Stimulated activated CD8-positive, alpha-beta memory T cell treated with anti-CD3 and anti-CD28 coated beads, Interleukin-4, amount 100 ng/mL, for 4 hours (primary cell): ENCODE measurements at places on chromosomes 6 and 20.

- DNase-seq, result no peak
Observed at GRCh38 chr20:57619051-57619831, 985 bp downstream of the ZBP1 start.

DNA sequence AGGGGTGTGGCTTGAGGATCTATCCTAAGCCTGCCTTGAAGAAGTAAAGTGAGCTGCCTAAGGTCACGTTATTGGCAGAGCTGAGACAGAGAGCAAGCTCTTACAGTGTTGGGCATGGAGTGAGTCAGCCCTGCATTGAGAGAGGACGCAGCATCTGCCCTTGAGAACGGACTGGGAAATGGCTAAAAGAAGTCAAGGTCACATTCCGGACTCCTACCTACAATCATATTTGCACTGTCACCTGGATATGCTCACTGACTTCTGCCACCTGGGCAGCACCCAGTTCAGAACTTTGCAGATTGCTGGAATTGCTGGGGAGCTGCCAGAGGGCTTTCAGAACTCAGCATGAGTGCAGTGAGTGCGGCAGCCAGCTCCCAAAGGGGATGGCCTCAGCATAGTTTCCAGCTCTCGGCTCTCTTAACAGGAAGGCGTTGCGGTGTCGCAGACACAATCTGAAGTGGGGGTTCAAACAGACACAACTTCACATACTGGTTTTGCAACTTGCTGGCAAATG, 199.3 kb upstream of the SGK1 start:
- no peak for DNase-seq

- DNase-seq, result no peak
Observed at GRCh38 chr6:96659084-96659845, 96.3 kb downstream of the FHL5 start.

GRCh38 chr6:30260036-30260504, 46.9 kb upstream of the TRIM26 start:
- DNase-seq, result peak; percentile 32

DNA sequence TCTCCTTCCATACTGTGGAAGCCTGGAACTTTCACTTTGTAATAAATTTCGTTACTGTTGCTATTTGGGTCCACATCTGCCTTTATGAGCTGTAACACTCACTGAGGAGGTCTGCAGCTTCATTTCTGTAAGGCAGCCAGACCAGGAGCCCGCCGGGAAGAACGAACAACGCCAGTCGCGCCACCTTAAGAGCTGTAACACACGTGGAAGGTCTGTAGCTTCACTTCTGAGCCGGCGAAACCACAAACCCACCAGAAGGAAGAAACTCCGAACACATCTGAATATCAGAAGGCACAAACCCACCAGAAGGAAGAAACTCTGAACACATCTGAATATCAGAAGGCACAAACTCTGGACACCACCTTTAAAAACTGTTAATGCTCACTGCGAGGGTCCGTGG, 589.9 kb upstream of the SLC35B3 start:
- no peak for DNase-seq

DNA sequence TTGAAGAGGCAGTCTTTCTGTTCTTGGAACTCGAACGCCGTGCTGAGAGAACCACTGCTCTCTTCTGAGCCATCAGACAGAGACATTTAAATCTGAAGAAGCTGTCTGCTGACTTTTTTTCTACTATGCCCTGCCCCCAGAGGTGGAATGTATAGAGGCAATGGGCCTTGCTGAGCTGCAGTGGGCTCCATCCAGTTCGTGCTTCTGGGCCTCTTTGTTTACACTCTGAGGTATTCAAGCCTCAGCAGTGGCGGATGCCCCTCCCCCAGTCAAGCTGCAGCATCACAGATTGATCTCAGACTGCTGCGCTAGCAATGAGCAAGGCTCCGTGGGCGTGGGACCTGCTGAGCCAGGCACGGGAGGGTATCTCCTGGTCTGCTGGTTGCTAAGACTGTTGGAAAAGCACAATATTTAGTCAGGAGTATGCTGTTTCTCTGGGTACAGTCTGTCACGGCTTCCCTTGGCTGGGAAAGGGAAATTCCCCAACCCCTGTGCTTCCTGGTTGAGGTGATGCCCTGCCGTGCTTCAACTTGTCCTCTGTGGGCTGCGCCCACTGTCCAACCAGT, 526.8 kb downstream of the CD109 start:
- DNase-seq, result no peak

GRCh38 chr6:169906004-169906687, 154.7 kb downstream of the ERMARD start:
- DNase-seq, result no peak

GRCh38 chr6:107513214-107513613, 23.3 kb downstream of the SOBP start:
- no peak for DNase-seq

- DNase-seq, result no peak
Observed at GRCh38 chr6:45445749-45446549, 68.2 kb upstream of the SUPT3H start.

- no peak for DNase-seq
Observed at GRCh38 chr20:11155156-11155756, 481.5 kb upstream of the JAG1 start.

DNA sequence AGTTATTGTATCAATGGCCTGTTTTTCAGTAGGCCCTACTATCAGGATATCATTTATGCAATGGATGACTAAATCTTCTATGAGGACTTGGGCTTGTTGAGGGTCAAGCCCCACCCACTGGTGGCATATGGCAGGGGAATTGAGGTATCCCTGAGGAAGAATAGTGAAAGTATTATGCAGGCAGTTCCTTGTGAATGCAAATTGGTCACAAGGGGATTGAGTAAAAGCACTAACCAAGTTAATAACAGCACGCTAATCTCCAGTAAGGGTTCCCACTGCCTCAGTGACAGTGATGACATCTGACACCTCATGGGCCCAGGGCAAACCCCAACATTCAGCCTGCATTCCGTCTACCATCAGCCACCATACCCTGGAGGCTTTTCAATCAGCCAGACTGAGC, 14.9 kb downstream of the BPIFA1 start:
- DNase-seq, result no peak

DNA sequence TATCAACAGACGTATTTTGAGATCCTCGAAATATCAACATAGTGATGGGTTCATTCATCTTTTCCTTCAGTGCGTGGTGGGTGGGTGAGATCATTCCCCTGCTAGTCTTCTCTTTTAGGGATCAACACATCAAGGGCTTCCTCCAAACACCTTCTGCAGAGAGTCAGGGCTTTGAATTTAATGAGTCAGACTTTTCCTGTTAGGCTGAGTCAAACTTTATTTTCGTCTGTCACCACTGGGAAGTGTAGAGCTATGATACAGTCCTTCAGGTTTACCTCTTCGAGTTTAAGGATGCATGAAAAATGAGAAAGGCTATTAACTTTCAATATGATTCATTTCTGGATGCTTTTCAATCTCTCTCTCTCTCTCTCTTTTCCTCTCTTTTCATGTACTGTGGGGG, 189.1 kb downstream of the BMP2 start:
- no peak for DNase-seq

DNA sequence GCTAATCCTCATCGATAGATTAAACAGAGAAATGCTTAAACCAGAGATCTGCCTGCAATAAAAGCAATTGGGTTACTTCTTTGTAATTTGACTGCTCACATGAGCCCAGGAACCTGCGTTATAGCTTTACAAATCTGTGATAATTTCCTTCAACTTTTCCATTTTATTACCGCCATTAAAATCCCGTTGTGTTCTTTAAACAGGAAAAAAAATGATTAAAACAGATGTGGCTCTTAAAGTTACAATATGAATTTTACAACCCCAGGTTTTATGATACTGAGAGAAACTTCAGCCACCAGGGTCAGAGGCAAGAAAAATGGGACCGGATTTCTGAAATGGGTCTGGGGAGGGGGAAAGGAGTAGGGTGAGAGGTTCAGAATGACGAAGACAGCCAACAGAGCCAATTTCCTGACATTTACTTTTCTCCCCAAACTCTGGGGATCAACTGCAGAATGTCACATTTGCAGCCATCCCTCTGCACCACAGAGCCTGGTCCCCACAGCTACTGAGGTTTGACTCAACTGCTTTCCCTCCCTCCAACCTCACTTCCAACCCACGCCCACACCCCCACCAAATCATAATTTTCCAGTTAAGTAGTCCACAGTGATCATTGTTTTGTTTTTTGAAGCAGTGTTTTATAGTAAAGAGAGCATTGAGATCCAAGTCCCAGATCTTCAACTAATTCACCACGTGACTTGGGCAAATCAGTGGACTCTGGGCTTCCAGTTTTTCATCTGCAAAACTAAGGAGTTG, 77.6 kb upstream of the EYA2 start:
- DNase-seq, result no peak

- no peak for DNase-seq
Observed at GRCh38 chr20:23002276-23002675, 32.8 kb upstream of the SSTR4 start.

DNA sequence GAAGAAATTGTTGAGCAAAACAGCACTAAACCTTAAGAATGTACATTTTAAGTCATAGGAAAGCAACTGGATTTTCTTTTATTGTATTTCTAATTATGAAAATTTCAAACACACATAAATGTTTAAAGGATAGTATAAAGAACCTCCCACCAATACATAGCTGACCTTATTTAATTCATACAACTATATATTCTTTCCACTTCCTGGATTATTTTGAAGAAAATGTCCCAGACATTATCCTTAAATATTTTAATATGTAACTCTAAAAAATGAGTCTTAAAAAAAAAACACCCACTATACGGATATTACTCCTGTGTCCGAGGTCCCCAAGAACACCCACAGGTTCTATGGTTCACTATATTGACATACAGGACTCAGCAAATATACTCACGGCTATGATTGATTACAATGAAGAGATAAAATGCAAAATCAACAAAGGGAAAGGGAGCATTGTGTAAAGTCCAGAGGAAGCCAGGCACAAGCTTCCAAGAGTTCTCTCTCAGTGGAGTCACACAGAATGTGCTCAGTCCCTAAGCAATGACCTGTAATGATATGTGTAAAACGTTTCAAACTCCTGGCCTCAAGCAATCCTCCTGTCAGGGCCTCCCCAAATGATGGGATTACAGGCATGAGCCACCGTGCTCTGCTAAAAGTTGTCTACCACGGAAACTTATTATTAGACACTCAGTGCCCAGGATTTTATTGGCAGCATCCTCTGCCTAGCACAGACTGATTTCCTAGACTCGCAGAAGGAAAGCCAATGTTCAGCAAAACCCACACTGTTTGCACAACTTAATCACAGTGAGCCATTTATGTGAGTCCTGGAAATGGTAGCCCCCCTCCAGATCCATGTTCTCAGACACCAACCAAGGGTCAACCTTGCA, 23.2 kb downstream of the GLYATL3 start:
- no peak for DNase-seq

GRCh38 chr20:41228858-41229257, 88.7 kb downstream of the ZHX3 start:
- DNase-seq, result no peak

- no peak for DNase-seq
Observed at GRCh38 chr6:131107151-131107550, 28.1 kb upstream of the AKAP7 start.

DNA sequence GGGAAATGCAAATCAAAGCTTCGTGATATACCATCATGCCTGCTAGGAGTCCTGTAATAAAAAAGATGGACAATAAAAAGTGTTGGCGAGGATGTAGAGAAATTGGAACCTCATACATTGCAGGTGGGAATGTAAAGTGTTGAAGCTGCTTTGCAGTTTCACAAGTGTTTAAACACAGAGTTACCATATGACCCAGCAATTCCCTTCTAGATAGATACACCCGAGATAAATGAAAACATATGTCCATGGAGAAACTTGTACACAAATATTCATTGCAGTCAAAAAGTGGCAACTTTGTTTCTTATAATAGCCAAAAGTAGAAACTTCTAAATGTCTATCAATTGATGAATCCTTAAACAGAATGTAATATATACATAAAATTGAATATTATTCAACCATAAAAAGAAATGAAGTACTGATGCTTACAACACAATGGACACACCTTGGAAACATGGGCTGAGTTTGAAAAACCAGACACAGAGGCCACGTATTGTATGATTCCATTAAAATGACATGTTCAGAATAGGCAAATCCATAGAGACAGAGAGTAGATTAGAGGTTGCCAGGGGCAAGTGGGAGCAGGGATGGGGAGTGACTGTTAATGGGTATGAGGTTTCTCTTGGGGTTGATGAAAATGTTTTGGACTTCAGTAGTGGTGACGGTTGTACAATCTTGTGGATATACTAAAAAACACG, 20.8 kb upstream of the ERVFRD-1 start:
- DNase-seq, result no peak

DNA sequence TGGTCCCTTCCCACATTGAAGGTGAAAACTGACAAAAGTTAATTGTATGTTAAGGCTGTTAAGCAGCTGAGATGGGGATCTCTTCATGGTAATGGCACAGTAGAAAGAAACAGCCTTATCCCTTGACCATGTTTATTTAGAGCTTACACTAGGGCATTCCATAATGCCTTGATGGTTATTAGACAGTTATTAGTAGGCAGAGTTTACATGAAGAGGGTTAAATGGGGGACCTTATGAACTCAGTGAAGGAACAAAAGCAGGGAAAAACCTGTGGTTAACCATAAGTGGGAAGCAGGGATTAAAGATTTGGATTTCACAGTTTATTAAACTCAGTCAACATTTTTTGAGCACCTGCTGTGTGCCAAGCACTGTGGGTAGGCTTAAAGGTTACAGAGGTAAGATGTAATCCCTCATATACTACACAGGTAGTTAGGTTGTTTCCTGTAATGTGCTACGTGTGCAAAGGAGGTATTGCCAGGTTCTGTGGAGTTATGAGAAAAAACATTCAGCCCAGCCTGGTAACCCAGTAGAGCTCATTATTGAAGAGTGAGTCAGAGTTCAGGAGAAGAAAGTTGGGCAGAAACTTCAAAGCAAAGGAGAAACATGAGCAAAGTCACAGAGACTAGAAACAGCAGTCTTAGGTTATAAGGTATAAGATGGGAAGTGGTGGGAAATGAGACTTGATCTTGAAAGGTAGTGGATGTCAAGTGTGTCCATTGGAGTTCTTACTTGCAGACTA, 32.3 kb upstream of the GNRH2 start:
- no peak for DNase-seq

GRCh38 chr6:11397622-11398450, 139.7 kb upstream of the TMEM170B start:
- no peak for DNase-seq

DNA sequence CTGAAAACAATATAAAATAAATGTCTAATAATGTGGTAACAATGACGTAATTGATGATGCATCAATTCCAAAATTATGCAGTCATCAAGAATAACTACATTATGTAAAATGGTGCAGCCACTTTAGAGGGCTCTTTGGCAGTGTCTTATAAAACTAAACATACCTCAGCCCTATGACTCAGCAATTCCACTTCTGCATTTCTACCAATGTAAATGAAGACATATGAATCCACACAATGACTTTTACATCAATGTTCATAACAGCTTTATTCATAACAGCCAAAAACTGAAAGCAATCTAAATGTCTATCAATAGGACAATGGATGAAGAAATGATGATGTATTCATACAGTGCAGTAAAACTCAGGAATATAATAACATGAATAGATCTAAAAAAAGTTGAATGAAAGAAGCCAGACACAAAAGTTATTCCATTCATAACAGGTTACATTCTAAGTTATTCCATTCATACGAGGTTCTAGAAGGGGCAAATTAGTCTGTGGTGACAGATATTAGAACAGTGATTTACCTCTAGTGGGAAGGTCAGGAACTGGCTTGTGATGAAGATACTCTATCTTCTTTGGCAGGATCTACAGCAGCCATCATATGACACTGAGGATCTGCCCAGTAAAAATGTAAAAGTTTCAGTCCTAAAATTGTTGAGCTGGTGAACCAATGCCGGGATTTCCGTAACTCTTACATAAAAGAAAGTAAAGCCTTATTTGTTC, 396.1 kb downstream of the PLCB1 start:
- no peak for DNase-seq
